ENCODE measurements at places on chromosomes 6 and 20. TPM values are rescaled to one million over a fixed set of nuclear protein-coding genes. Genes with fewer than 3 reads are reported as not detected.

Gene MCHR2
- not detected for total RNA-seq

Gene GTF2H4
- 25.9 TPM for total RNA-seq

Gene TP53TG5
- not detected for total RNA-seq

Gene KHDC1L
- total RNA-seq: 0.21 TPM

Gene SLC35A1
- 9.9 TPM for total RNA-seq

Gene TENT5A
- total RNA-seq: 3.1 TPM

Gene KDM1B
- 32.8 TPM for total RNA-seq

Gene GPX5
- not detected for total RNA-seq

Data from foreskin keratinocyte (primary cell).